Breast epithelium (tissue), 4 donors: ENCODE measurements at places on chromosomes 3 and 15.

- DNase-seq: no peak
These were observed 30.8 kb downstream of the LARP6 start for GRCh38 chr15:70823196-70823595.

DNA sequence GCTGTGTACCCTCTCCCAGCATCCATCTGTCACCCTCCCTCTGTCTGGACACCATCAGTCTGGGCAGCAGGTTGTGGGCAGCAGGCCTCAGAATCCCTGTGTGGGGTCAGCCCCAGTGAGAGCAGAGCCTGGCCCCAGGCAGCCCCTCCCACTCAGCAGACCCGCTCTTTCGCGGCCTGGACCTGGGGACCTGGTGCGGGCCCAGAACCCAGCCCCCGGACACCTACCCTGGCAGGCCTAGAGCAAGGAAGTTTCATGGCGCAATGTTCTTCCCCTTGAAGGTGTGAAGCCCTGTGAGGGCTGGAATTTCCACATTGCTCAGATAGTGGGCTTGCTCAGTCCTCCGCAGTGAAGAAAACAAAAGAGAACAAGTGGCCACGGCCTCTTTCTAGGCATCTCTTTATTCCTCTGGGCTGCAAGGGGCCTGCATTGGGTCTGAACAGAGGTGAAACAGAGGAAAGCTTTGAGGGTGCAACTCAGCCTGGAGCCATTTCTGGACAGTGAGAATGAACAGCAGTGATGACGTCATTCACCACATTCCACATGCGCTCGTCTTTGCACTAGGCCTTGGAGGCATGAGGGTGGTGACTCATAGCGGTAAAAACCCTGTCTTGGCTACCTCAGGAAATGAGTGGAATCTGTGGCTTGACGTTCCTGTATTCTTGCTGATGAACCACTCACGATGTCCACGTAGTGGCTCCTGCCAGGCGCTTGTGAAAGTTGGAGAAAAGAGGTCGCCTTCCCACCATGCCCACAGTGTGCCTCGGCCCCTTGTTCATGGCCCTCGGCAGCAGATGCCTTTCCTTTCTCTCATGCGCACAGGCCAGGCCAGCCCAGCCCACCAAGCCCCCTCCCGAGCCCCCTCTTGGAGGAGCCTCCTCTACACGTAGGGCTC, 66.1 kb downstream of the SLC30A4 start:
- peak; percentile 73 for DNase-seq

DNA sequence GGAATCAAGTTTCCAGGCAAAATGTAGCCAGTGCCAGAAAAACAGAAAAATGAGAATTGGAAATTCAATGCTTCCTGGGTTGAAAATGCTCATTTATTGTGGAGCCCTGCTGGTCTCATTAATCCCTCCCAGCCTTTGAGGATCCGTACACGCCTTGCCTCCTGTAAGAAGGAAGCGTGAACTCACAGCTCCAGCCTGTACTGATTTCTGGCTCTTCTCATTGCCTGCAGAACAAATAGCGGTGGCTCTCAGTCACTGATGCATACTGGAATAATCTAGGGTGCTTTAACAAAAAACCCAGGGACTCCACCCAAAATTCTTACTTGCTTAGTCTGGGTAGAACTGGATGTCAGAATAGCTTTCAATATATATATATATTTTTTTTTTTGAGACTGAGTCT, 29.3 kb upstream of the SLC24A5 start:
- no peak for DNase-seq

DNA sequence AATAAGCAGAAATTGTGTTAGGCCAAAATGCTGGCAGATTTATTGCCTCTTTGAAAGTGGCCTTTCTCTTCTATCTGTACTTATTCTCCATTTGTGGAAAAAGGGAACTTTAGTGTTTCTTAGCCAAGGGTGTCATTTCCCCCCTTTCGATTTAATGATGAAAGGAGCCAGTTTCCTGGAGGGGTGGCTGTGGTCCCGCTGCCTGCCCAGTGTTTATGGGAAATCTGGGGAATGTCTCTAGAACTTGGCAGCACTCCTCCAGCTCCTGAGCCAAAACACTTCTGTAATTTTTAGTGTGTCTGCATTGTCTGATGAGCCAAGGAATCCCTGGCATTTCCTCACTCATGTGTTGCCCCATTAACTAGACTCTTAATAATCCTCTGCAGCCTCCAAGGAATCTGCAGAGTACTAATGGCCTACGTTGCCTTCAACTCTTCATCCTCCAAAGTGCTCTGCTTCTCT, 448.8 kb downstream of the GRM7 start:
- DNase-seq: peak; percentile 82

DNA sequence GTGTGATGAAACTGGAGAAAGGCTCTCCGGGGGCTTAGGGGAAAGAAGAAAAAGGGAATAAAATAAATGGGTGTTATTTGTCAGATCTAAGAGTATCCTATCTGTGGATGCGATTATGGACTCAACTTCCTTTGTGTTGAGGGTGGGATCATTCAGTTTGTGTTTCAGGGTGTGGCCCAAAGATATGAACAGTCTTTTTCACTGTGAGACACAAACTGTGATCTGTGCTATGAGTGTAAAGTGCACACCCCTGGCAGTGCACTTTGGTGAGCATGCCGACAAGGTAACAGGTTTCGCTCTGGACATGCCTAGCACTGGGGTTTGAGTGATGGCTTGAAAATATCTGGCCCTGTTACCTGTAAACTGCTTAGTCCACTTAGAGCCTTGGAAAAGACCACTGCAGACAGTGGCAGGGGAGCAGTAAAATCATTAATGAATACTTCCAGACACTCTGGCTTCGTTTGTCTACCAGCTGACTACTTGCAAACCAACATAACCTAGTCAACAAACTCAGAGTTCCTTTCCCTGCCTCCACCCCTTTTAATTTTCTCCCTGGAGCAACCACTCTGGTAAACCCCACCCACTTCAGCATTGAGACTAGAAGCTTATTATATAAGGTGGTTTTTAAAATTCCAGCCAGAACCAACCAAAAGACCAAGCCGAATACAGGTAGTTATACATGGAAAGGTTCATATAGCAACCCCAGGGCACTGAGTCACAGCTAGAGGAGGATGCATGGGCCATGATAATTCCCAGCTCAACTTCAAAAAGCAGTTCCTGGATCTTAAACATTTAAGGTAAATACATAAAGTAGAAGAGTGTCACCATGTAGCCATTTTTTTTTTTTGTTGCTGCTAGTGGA, 55.1 kb downstream of the TAMM41 start:
- no peak for DNase-seq

DNA sequence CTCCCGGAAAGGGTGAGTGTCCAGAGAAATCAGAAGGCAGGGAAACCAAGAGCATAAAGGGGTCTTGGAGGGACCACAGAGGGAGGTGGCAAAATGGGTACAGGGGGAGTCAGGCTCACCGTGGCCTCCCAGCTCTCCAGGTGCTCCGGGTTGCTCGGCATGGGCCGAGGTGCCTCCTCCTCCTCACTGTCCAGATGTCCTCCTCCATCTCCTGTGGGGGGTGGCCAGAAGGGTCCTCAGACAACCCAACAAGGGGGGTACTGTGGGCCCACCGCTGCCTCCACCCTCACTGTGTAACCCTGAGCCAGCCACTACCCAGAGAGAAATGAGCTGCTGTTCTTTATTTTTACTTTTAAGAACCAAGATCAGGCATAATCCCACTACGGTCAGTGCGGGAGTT, 30.4 kb upstream of the OR4F6 start:
- DNase-seq: no peak

DNA sequence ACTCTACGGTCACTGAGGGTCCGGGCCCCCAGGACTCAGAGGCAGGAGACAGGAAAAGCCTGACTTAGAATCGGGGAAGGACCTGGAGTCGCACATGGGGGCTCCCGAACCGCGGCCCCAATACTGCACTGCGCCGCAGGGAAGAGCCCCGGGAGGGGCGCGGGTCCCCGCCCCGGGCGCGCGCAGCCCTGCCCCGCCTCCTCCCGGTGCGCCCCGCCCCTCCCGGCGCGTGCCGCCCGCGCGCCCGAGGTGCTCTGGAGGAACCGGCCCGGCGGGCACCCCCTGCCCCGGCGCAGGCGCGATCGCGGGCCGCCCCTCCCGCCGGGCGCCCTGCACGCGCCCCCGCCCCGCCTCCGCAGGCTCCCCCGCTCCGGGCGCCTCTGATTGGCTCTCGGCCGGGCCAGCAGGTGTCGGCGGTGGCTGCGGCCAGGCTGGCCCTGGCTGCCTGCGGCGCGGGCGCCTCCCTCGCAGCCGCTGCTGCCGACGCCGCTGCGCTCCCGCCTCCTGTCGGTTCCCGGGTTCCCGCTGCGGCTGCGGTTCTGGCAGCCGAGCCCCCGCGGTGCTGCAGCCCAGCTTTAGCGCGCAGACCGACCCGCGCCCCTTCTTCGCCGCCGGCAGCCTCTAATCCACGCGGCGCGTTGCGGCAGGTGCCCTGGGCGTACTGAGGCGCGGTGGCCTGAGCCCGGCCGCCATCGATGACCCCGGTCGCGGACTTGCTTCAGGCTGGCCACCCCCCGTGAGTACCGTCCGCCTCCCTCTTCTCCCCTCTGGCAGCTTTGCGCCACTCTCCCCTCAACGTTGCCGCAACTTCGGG, at the start of gene MYRIP:
TSS of gene MYRIP (plus strand) at position 429 of the 814 bp plus-strand sequence. CDS start 91,208 bp downstream, outside the sequence.
- peak; percentile 54 for DNase-seq

DNA sequence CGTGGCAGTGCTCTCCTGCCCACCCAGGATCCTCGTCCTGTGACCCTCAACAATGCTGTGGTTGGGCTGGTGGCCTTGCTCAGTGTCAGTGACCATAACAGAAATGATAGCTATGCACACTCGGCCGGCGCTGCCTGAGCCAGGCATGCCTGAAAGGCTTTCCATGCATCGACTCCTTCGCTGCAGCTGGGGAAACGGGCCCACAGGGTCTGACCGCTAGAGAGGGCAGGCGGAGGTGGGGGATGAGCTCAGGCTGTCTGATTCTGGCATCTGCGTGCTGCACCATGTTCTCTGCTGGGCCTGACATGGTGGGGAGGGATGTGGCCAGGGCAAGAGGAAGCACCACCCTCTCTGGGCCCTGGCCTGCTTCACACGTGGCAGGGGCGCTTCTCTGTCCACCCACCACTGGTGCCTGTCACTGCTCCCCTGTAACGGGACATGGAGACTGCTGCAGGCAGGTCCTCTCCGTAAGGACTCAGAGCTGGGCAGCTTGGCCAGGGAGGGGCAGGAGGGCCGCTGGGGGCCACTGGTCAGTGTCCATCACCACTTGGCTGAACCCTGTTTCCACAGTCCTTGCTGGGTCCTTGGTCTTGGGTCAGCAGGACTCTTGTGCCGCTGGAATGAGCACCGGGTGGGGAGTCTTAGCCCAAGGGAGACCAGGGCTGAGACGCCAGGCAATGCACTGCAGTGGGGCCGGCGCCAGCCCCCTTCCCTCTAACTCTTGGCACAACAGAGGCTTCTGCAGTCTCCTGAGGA, 64.1 kb upstream of the RPL32 start:
- DNase-seq: no peak

GRCh38 chr3:98232489-98232888, 31.6 kb upstream of the OR5H6 start:
- DNase-seq: no peak

DNA sequence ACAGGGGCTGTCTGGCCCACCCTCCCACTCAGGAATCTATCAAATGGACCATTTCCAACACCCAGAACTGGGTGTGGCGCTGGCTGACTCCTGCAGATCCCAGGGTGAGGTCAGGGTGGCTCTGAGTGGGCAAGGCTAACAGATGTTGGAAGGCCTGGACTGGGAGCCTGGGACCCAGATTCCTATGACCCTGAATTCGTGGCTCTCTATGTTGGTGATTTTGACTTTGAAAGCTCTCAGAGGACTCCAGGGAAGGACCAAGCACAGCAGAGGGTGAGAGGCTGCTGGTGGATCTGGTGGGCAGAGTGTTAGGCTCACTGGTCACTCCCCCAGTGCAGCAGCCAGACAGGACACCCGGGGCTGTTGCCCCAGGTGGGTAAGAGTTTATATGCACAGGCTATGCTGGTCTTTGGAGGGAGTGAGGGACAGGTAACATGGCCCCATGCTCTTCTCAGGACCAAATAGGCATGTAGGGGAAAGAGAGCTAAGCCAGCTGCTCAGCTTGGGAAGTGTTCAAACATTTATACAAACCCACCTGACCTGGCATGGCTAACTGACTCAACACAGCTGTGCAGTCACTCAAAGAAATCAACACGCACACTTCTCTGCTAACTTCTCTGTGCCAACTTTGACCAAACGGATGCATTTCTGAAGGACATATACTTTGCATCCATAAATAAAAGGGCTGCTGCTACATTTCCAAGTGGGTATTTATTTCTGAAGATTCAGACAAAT, 62.6 kb upstream of the RAB6B start:
- no peak for DNase-seq

GRCh38 chr15:48273049-48273448, 58.2 kb upstream of the DUT start:
- DNase-seq: no peak

- DNase-seq: no peak
These were observed 68.7 kb downstream of the IL12A start for GRCh38 chr3:160057331-160057730.

GRCh38 chr3:10601151-10601856, 95.9 kb upstream of the ATP2B2 start:
- peak; percentile 57 for DNase-seq

DNA sequence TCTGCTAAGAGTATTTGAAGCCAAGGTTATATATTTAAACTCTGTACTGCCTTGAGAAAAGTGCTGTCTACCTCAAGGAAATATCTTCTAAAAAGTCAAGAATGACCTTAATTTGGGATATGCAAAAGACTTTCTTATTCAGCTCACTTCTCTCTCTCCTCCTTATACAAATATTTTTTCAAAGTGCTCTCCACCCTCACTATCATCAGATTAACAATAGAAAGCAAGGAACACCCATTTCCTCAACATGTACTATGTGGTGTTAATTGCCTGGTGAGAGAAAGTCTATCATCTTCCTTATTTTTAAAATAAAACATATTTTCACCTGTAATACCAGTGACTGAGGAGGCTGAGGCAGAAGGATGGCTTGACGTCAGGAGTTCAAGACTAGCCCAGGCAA, 44.4 kb upstream of the RSL24D1 start:
- no peak for DNase-seq
